ENCODE measurements at places on chromosomes 11 and 22.

DNA sequence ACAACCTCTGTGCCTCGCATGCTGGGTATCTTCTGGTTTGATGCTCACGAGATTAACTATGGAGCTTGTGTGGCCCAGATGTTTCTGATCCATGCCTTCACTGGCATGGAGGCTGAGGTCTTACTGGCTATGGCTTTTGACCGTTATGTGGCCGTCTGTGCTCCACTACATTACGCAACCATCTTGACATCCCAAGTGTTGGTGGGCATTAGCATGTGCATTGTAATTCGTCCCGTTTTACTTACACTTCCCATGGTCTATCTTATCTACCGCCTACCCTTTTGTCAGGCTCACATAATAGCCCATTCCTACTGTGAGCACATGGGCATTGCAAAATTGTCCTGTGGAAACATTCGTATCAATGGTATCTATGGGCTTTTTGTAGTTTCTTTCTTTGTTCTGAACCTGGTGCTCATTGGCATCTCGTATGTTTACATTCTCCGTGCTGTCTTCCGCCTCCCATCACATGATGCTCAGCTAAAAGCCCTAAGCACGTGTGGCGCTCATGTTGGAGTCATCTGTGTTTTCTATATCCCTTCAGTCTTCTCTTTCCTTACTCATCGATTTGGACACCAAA lies 516 bp downstream of the OR52J3 start:
- no peaks in the 10 kb centered on the region for H3K4me1 ChIP-seq
- no peak for DNase-seq
- no peak overlapping the region for H3K4me3 ChIP-seq
- H3K36me3 ChIP-seq: no peaks in the 10 kb centered on the region
- H3K27ac ChIP-seq: no peak overlapping the region

DNA sequence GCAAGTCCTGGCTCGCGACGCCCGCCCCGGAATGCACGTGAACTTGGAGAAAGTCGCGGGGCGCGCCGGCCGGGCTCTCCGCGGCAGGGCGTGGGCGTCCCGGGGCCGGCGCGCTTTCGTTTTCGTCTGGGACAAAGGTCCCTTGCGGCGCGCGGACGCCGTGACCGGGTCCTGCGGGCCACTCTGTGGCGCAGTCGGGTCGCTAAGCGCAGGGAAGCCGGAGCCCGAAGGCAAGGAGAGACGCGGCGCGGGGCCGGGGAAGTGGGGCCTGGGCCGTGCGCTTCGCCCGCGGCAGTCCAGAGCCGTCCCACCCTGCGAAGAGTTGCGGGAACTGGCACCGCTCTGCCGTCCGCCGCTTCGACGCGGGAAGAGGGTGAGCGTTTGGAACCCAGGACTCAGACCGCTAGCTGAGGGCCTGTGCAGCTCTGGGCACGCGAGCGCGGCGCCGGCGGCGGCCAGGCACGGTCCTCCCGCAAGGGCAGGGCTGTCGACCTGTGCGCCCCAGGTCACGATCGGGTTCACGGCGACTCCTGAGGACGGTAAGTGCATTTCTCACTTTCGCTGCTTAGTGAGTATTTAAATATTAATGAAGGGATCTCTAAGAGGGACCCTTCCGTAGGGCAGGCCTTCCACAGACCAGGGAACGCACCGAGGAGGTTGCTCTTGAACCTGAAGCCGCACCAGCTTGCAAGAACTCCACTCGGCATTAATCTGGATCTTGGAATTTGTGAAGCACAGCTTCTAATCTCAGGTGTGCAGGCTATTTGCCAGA lies 78.0 kb upstream of the PPARA start:
- no peaks in the 10 kb centered on the region for H3K27me3 ChIP-seq
- DNase-seq: no peak
- peak overlapping the region; percentile 51 for H3K4me3 ChIP-seq
- H3K27ac ChIP-seq: no peak overlapping the region
- H3K36me3 ChIP-seq: peaks cover 5% of the 10 kb centered on the region

GRCh38 chr22:37561212-37562048 lies 1.1 kb downstream of the CDC42EP1 start:
- peaks cover 29% of the 10 kb centered on the region for H3K4me1 ChIP-seq
- no peak overlapping the region for H3K27ac ChIP-seq
- DNase-seq: peak; percentile 76

- H3K36me3 ChIP-seq: peaks cover 4% of the 10 kb centered on the region
- no peaks in the 10 kb centered on the region for H3K27me3 ChIP-seq
- H3K4me3 ChIP-seq: no peak overlapping the region
- no peak for DNase-seq
- peak overlapping the region; percentile 29 for H3K27ac ChIP-seq
These were observed 131.2 kb upstream of the MTMR2 start for GRCh38 chr11:96054870-96055705.

DNA sequence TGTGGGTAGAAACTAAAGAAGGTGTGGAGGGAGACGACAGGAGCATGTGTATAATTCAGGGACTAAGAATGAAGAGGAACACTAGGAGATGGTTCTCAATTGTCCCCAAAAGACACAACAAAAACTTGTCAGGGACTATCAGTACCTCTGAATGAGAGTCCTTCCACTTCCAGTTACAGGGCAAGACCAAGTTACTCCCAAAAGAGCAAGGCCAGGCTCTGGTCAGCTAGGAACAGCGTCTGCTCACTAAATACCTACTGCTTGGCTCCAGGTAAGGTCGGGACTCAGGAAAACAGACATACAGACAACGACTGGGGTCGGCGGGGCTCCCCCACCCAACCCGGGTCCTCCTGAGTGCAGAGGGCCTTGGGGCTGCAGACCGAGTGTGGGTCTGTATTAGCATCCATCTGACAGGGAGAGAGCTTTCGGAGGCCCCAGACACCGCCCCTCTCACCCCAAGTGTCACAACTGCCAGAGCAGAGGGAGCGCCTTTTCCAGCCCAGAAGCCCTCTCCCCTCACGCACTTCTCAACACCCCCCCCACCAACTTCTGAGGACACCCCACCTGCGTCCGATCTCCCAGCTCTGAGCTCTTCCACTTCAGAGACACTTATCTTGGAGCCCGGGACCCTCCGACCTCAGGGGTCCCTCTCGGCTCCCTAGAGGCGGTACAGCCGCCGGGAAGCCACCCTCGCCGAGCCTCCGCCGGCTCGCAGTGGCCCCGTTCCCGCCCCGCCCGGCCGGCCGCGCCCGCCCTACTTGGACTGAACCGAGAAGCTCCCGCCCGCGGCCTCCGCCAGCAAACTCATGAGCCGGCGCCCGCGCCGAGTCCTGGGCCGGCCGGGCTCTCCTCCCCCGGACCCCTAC lies 522 bp downstream of the RHOG start:
- peak overlapping the region; percentile 88 for H3K4me3 ChIP-seq
- H3K27ac ChIP-seq: peak overlapping the region; percentile 95
- DNase-seq: no peak
- no peaks in the 10 kb centered on the region for H3K27me3 ChIP-seq

DNA sequence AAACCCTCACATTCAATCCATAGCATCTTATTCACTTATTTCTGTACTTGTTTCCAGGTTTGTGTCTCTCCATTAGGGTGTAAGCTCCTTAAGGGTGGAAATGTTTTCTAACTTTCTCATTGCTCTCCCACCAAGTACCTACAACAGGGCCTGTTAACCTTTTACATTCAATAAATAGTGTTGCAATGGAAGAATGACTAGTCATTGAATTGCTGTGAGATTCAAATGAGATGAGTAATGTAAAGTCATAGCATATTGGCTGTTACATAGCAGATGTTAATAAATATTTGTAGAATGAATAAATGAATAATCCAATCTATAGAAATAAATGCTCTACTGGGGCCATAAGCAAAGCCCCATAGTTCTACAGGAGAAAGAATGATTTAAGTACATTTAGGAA lies 75.4 kb upstream of the DDI1 start:
- no peaks in the 10 kb centered on the region for H3K36me3 ChIP-seq
- no peak overlapping the region for H3K4me3 ChIP-seq
- no peak for DNase-seq

DNA sequence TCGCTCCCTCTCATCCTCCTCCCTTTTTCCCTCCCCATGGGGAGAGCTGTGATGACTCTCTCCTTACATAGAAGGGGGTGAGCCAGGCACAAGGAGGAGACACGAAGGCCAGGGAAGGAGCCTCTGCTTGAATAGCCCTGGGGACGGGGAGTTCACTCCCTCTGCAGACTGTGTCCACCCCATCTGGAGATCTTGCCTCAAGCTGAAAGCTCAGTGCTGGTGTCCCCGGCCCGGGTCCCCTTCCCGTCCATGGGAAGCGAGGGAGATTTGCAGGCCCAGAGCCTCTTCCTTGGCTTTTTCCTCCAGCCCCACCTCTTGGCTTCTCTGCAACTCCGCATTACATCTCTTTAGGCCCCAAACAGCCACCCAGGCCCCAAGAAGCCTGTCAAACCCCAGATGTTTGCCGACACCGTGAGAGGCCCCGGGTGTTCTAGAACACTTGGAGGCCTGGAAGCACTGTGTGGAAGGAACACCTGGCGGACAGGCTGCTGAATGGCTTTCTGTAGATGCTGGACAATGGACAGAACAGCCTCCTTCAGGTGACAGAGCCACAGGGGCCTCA lies 32.3 kb downstream of the LINC01488 start:
- H3K4me3 ChIP-seq: no peak overlapping the region
- H3K36me3 ChIP-seq: no peaks in the 10 kb centered on the region
- peaks cover 7% of the 10 kb centered on the region for H3K4me1 ChIP-seq
- H3K27me3 ChIP-seq: peaks cover 89% of the 10 kb centered on the region

DNA sequence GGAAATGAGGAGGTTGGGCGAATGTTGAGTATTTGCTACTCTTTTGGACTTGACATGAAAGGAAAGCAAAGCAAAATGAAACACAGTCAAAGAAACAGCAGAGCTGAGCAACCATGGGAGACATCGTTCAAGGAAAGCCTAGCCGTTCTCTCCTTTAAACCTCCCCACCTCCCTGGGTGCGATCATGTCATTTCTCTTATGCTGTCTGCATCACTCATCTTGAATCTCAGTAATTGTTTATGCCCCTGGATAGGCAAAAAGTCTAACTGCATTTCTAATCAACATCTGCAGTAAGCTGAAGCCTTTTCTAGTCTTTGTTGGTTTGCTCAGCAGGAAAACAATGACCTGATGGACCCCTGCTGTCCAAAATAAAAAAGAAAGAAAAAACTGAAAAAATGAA lies 107.0 kb downstream of the MSANTD4 start:
- H3K27ac ChIP-seq: no peak overlapping the region
- no peak overlapping the region for H3K4me3 ChIP-seq
